AG04449 (cell line): ENCODE measurements at places on chromosomes 5 and 9.

- DNase-seq: peak; percentile 45
Observed at GRCh38 chr9:97703437-97704344, 6.6 kb upstream of the XPA start.

- no peak for DNase-seq
Observed at GRCh38 chr5:153558957-153559356, 68.5 kb downstream of the GRIA1 start.

GRCh38 chr5:59506285-59506877 lies 387.1 kb downstream of the PDE4D start:
- no peak for DNase-seq

- DNase-seq: no peak
Observed at GRCh38 chr9:135928731-135929655, 21.6 kb upstream of the CAMSAP1 start.

GRCh38 chr9:108844391-108844790 lies 11.4 kb downstream of the ACTL7B start:
- DNase-seq: no peak

- DNase-seq: no peak
Observed at GRCh38 chr5:26009742-26010141, 1028.6 kb downstream of the CDH9 start.

GRCh38 chr9:132745756-132746709 lies 75.8 kb downstream of the GTF3C4 start:
- no peak for DNase-seq

- DNase-seq: no peak
Observed at GRCh38 chr9:1530696-1531095, 480.5 kb downstream of the DMRT2 start.

- DNase-seq: no peak
Observed at GRCh38 chr5:133381041-133381440, 231.3 kb downstream of the FSTL4 start.

- no peak for DNase-seq
Observed at GRCh38 chr9:131288217-131288616, 1.3 kb upstream of the PLPP7 start.

- no peak for DNase-seq
Observed at GRCh38 chr5:76457674-76458485, 54.8 kb downstream of the IQGAP2 start.

- DNase-seq: no peak
Observed at GRCh38 chr5:179732918-179733771, 523 bp downstream of the MAML1 start.

GRCh38 chr5:141845371-141845851 lies 32.8 kb downstream of the PCDH1 start:
- no peak for DNase-seq

- DNase-seq: no peak
Observed at GRCh38 chr9:123753669-123754258, 176.2 kb downstream of the DENND1A start.

- DNase-seq: no peak
Observed at GRCh38 chr9:134486143-134486591, 155.4 kb upstream of the COL5A1 start.

DNA sequence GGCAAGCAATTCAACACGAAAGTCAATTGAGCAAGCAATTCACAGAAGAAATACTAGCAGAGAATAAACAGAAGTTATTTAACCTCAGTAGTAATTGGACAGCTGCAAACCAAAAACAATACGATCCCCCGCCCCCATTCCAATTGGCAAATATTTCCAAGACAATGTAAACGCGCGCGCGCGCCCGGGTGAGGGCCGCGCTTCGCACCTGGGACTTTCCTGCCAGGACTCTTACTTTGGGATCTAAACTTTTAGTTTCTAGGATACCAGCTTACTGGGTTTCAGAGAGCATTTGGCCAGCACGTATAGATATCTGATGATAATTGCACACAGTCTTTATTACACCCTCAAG lies 8.6 kb downstream of the RUFY1 start:
- no peak for DNase-seq

DNA sequence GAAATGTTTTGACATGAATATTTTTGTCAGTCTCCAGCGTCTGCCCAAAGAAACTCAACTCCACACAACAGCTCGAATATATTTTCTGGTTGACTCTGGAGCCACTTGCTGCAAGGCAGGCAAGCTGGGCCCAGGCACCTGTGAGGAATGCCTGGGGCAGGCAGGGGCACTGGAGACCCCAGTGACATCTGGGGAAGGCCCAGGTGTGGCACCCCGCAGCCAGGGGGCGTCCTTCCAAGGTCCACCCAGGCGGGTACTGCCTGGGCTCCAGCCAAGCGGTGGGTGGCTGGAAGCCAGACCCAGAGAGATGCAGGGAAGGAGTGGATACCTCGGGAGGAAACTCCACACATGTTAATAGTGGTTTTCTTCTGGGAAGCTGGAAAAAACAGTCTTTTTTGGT lies 125.9 kb downstream of the PHF2 start:
- no peak for DNase-seq

- no peak for DNase-seq
Observed at GRCh38 chr9:132077881-132078698, 1.6 kb downstream of the MED27 start.

- DNase-seq: no peak
Observed at GRCh38 chr5:157245886-157246285, 20.0 kb upstream of the CYFIP2 start.

DNA sequence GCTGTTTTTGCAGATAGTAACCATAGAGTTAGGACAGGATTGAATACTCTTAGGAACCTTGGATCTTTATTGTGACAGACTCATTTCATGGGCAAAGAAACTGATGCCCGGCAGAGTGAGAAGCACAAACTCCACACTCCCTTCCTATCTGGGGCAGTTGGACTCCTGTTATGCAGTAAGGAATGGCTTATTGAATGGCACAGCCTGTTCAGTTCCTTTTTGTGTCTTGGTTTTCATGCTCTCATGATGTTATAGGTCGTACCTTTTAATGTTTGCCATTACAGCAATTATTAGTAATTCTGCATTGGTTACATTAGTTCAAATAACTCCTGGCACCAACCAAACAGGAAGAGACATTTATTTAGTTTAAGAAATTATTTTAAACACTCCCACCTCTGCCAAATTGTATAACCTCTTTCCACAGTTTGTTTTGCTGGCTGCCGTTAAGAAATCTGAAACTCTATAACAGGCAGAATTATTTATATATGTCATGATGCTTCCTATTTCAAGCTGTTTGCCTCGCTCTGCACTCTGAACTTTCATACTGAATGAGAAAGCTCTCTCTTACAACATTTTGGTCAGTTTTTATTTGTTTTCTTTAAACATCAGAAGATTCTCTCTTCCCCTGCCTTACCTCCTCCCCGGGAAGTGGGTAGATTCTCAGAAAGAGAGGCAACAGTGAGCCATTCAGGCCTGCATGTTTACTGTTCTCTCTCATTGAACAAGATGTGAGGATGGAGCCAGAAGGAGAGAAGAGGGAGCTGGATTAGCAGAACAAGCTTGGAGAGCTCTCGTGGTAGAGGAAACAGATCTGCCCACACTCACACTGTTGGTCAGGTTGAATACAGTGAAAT lies 144.4 kb downstream of the ARHGEF28 start:
- no peak for DNase-seq

GRCh38 chr5:17326600-17327037 lies 109.2 kb downstream of the BASP1 start:
- DNase-seq: no peak

- DNase-seq: no peak
Observed at GRCh38 chr5:68230285-68230684, 14.7 kb downstream of the PIK3R1 start.

GRCh38 chr9:13993632-13994185 lies 320.2 kb downstream of the NFIB start:
- DNase-seq: no peak

DNA sequence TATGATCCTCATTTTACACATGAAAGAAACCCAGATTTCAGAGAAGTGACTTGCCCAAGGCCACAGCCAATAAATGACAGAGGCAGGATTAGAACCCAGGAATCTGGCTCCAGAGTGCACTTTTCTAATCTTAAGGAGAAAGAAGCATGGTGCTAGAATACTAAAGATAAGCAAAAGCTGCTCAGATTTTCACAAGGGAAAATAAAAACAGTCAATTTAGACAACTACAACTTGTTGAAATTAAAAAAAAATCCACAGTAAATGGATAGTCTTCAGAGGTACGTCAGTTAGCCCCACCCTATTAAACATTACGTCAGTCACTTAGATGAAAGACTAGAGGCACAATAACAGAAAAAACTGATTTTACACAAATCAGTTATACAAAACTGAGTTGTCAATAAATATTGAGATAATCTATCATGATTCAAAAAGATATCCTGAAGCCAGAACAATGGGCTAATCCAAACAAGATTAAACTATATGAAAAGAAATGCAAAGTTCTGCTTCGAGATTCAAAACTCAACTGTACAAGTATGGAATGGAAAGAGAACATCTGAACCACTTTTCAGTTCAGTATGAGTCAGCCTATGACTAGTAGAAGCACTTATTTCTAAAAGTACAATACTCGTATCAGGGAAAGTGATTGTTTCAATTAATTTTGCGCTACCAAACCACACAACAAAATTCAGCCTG lies 9.3 kb downstream of the TMEM245 start:
- no peak for DNase-seq

DNA sequence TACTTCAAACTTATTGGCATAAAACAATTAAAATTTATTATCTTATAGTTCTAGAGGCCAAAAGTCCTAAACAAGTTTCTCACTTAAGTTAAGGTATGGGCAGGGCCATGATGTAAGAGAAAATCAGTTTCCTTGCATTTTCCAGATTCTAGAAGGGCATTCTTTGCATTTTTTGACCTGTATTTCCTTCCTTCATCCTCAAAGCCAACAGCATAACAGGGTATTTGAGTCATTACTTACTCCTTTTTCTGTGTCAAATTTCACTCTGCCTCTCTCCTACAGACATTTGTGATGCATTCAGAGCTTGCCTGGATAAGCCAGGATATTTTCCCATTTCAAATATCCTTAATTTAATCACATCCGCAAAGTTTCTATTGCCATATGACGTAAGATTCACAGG lies 1499.0 kb downstream of the EFNA5 start:
- no peak for DNase-seq

DNA sequence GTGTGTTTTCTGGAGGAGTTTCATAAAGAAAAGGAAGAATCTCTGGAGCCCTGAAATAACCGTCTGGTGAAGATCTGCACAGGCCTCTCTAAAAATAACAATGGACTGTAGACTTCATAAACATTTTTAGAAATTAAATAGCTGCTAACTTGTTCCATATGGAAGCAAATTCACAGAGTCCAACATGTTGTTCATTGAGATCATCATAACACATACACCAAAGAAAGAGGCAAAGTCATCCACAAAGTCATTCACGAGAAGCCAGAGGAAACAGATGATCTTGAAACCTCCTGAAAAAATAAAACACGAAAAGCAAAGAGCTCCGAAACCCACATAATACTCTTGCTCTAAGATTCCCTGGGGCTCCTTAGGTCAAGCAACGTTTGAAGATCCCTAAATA lies 347.8 kb downstream of the EFNA5 start:
- DNase-seq: no peak

DNA sequence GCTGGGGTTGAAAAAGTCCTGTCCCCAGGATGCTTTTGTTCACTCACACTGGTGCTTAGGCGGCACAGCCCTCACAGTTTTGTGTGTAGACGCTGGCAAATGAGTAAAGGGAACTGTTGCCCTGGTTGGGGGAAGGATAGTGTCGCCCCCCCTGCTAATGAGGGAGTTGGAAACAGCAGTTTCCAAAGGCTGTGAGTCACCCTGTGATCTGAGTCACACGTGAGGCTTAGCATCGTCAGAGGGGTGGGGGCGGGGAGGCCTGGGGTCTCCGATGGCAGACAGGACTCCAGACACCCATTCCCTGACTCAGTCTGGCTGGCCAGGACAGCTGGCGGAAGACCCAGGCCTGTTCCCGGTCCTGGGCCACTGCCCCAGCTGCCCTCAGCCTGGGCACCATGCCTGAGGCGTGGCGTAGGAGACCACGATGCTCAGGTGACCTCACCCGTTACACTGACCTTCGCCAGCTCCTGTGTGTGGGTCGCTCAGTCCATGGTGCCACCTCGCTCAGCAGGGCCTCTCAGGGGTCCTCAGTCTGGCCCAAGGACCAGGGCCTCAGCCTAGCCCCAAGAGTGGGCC lies 2.9 kb downstream of the DNAJB5 start:
- peak; percentile 38 for DNase-seq

GRCh38 chr5:120007598-120007997 lies 378.2 kb downstream of the FAM170A start:
- no peak for DNase-seq

DNA sequence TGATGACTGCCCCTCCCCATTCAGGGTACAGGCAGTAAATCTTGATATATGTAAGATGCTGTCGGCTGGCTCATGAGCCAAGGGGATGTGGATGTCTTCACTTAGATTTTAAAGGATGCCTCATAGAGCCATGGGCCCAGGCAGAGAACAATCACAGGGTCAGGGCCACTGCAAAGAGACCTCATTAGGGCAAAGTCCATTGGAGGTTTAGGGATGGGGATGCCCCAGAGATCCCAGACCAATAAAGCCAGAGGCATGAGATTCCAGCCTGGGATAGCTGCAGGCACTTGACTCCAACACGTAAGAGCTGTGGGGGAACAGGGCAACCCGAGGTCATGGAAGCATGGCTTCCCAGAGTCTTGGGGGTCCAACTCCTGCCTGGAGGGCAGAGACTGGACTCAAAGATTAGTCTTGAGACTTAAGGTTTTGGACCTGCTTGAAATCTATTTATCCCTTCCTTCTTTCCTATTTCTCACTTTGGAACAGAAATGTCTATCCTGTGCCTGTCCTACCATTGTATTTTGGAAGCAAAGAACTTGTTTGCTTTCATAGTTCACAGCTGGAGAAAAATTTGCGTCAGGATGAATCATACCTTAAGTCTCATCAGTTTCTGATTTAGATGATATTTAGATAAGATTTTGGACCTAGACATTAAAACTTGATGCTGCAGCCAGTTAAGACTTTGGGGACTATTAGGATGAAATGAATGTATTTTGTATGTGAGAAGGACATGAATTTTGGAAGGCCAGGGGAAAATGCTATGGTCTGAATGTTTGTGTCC lies 101.3 kb upstream of the ADRA1B start:
- no peak for DNase-seq

GRCh38 chr9:27125030-27125429 lies 16.0 kb downstream of the TEK start:
- peak; percentile 74 for DNase-seq

DNA sequence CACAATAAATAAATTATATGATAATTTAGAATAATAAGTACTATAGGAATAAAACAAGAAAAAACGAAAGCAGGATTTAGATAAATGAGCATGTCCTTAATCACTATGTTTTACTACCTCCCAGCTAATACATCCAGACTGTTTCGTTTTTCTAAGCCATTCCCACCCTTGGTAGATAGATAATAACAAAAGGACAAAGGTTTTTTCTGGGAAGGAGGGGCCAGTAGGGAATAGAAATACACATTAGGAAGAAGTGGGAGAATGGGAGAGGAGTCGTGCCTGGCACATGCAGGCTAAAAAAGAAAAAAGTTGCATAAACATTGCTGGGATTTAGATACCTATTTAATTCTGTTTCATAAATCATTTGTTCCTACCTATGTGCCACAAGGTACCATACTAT lies 97.1 kb downstream of the MTX3 start:
- no peak for DNase-seq

- no peak for DNase-seq
Observed at GRCh38 chr5:96053063-96053735, 91.5 kb upstream of the ELL2 start.

GRCh38 chr9:82957529-82958379 lies 105.2 kb downstream of the RASEF start:
- no peak for DNase-seq
